ENCODE measurements at places on chromosomes 7 and 10. TPM values are rescaled to one million over a fixed set of nuclear protein-coding genes. Genes with fewer than 3 reads are reported as not detected.

CLDN4 gene
- total RNA-seq = 0.19 TPM

ADRA2A gene
- total RNA-seq = 0.34 TPM

NFKB2 gene
- total RNA-seq = 15.8 TPM

CFAP43 gene
- 0.06 TPM for total RNA-seq

CTNNA3 gene
- 0.19 TPM for total RNA-seq

GGCT gene
- 54.2 TPM for total RNA-seq

MET gene
- 149 TPM for total RNA-seq

TMEM178B gene
- 0.34 TPM for total RNA-seq

Data from LHCN-M2 (cell line).